Activated CD4-positive, CD25-positive, alpha-beta regulatory T cell treated with anti-CD3 and anti-CD28 coated beads, Interleukin-2, amount 50 U/mL, for 16 hours (primary cell): ENCODE measurements at places on chromosomes 3 and 15.

- no peak for DNase-seq
Measured at GRCh38 chr3:23944007-23944783, 891 bp upstream of the NR1D2 start.

DNA sequence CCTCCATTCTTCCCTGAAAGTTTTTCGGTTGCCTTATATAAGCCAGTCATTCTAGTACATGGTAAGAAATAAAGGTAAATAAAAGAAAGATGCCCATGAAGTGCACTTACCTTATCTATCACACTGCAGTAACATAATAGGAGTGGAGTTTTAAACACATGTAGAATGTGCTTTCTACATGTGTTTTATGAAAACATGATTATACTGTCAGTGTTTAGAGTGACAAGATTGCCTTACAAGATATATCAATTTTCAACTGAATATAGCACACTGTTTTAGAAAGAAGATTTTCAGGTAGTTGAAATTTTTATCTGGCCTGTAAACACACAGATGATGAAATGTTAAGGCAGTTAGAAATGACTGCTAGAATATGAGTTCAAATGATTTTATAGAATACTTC lies 219.6 kb downstream of the EPHA3 start:
- no peak for DNase-seq

- no peak for DNase-seq
Measured at GRCh38 chr3:112744825-112745566, 101.7 kb downstream of the CD200R1L start.

- no peak for DNase-seq
Measured at GRCh38 chr3:68787106-68787626, 145.2 kb downstream of the TAFA4 start.

GRCh38 chr15:36701336-36701735 lies 121.9 kb downstream of the CDIN1 start:
- DNase-seq, result no peak

DNA sequence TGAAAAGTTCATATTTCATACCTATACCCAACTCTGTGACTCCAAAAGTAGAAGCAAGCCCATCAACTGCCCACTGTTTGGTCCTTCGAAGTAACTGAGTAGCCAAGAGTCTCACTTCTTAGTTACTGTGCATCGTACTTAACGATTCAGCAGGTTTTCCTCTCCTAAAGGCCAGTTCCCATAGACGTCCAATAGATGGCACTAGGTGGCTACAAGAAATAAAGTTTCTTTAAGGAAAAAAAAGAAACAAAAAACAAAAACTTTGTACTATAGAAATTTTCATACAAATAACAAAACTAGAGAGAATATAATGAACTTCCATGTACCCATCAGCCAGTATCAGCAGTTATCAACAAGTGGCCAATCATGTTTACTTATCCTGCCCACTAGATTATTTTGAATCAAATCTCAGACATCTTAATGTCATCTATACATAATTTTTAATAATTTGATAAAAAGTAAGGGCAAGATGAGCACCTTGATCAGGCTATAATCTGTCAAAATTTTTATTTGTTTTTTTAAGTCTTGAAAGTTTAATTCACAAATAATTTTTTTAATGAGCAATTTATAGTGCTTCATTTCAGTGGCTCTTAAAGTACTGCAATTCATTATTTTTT lies 63.8 kb upstream of the ACP3 start:
- no peak for DNase-seq

- DNase-seq, result no peak
Measured at GRCh38 chr3:61768284-61769037, 207.1 kb downstream of the PTPRG start.

DNA sequence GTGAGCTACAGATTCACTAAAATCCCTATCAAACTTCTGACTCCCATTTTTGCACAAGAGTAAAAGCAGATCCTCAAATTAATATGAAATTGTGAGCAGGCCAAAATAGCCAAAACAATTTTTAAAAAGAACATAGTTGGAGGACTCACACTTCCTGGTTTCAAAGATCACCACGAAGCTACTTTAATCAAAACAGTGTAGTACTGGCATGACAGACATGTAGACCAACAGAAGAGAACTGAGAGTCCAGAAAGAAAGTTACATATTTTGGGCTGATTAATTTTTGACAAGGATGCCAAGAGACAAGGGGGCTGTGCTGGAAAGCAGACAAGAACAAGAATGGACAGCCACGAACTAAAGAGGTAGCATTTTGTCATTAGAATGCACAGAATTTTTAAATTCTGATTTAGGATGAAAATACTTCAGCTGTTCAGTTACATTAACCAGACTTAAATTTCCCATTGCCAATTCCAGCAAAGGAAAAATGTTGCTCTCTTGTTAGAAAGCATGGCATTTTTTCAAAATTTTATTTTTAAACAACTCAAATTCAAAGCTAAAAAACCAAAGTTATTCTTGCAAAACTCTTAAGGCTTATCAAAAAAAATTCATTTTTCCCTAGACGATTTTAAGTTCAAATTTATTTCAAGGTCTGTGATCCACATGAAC lies 14.0 kb downstream of the RYK start:
- no peak for DNase-seq
